ENCODE measurements at places on chromosomes 3 and 15.

GRCh38 chr3:37712421-37712820 lies 149.3 kb upstream of the CTDSPL start:
- DNase-seq = no peak

DNA sequence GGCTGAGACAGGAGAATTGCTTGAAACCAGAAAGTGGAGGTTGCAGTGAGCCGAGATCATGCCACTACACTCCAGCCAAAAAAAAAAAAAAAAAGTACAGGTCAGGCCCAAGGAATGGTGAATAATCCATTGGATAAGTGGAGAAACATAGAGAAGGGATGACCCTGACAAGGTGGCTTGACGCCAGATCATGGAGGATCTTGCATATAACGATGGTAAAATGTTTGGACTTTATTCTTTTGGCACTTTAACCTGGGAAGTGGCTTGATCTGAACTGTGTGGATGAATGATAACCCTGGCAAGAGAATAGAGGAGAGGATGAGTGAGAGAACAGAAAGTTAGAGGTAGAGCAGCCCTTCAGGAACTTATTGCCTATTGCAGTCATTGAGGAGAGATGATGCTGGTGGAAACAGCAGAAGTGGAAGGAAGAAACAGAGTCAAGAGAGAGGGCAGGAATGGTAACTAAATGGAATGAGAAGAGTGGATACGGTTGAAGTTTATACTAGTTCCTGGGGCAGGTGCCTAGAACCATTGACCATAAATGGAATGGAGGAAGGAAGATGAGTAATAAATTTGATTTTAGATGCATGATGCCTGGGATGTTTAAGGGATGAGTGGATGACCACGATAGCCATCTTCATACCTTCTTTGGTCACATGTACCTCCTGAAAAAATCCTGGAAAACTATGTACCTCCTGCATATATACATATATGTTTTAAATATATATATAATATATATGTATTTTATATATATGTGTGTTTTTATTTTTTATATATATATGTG lies 57.8 kb downstream of the BLM start:
- no peak for DNase-seq

DNA sequence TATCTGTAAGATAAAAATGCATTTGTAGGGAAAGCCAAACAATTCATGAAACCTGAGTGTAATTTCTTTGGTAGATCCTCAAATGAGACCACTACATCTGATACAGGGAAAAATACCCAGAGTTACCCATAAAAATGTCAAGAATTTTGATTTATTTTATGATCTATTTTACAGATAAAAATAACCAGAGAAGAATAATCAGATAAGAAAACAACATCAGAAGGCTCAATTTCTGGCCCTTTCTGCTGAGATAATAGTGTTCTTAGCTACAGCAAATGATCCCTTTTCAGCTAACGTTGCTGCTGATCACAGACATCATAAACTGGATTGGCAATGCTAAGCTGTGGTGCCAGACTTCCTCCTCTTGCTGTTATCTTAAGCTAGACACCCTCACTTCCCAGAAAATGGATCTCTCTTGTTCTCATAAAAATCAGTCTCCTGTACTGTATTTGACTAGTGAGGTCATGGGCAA lies 21.3 kb upstream of the TMEM108 start:
- DNase-seq = no peak

GRCh38 chr3:72848703-72849081 lies 447 bp upstream of the SHQ1 start:
- DNase-seq = no peak

DNA sequence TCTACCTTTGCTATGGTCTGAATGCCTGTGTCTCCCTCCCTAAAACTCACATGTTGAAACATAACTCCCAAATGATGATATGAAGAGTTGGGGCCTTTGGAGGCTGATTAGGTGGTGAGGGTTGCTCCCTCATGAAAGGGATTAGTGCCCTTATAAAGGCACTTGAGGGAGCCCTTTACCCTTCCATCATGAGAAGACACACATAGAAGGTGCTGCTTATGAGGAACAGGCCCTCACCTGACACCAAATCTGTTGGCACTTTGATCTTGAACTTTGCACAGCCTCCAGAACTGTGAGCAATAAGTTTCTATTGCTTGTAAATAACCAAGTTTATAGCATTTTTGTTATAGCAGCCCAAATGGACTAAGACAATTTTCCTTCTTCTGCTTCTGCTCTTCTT lies 76.2 kb upstream of the ADAMTS9 start:
- no peak for DNase-seq

DNA sequence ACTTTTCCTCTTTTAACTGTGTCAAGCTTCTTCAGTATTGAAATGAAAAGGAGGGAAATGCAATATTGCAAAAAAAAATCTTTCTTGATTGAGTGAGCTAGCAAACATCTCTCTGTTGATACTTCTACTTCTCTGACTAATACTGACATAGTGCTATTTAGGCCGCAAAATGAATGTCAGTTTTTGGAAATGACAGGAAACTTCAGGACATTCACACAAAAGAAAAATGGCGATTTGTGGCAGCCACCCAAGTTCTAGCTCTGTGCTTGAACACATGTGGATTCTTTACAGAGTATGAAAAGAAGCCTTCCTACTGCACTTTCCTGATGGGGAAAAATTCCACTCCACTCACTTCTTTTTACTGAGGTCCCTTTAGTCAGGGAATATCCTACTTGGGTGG lies 486.8 kb upstream of the ALCAM start:
- no peak for DNase-seq

- no peak for DNase-seq
Measured at GRCh38 chr3:185960522-185961288, 22.9 kb upstream of the TRA2B start.

DNA sequence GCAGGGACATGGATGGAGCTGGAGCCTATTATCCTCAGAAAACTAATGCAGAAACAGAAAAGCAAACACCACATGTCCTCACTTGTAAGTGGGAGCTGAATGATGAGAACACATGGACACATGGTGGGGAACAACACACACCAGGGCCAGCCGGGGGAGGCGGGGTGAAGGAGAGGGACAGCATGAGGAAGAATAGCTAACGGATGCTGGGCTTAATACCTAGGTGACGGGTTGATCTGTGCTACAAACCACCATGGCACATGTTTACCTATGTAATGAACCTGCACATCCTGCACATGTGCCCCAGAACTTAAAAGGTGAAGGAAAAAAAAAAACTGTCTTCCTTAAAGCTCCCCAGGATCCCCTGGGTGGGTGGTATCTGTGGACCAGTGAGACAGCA lies 87.1 kb downstream of the ADAMTS17 start:
- no peak for DNase-seq

DNA sequence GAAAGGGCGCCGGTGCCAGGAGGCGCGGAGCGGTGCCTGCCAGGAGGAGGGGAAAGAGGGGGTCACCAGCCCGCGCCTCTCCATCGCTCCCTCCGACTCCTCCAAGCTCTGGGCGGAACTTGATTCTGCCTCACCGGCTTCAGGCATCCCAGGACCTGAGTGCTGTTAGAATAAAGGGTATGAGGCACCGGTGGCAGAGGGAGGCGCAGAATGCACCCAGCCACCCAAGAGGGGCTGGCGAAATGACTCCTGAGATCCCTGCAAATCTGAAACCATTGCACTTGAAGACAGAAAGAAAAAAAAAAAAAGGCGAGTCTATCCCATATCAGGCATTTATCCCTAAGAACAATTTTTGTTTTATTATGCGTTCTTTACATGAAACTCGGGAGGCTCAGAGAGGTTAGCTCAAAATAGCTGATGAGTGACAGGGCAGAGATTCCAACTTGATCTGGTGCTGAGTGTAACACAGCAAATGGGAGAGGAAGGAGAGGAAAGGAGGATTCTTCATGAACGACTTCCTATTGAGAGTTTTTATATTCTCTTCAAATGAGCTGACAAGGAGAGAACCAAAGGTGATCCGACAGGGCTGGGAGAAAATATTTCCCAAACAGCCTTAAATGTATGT lies 157.0 kb upstream of the FRMD4B start:
- no peak for DNase-seq

DNA sequence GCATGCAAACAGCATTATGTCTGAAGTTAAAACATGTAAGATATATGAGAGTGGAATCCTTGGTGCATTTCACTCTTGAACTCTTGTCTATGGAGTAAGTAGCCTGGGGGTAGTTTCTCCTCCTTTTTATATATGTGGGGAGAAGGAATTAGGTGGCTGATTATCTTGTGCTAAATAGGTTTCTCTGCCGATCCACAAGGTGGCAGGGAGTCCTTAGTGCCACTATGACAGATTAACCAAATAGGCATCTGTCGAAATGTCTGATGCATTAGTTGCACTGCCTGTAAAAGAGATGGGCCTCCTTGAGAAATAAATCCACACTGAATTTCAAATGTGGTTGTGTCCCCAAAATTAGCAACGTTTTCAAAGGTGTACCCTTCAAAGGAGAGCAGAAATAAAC lies 170.1 kb downstream of the CNTN4 start:
- DNase-seq = no peak

DNA sequence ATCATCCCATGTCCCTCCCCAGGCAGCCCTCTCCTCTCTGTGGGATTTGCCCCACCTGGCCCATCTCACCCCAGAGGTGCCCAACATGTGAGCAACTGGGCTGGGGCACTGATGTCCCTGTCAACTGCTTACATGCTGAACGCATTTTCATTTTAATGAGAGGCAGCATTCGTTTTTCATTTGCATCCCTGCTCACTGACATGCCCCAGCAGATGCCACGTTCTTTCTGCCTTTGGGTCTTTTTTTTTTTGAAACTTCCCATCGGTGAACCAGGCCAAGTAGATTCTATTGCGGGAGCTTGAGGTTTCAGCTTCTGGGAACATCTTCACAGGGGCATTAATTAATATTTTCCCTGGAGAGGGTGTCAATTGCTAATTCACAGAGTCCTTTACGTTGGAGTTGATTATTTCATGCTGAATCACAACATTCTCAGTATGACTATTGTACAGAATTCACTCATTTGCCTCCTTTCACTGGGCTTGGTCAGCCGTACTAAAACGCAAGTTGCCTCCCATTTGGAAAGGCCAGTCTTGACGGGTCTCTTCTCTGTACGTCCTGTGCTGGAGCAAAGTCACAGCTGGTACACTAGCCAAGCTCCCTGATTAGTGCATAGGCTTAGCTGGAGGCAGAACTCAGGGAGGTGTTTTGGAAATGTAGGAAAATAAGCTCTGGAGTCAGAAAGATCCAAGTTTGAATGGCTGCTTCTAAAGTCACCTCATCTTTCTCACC lies 69.8 kb downstream of the CHRNA7 start:
- DNase-seq = no peak

DNA sequence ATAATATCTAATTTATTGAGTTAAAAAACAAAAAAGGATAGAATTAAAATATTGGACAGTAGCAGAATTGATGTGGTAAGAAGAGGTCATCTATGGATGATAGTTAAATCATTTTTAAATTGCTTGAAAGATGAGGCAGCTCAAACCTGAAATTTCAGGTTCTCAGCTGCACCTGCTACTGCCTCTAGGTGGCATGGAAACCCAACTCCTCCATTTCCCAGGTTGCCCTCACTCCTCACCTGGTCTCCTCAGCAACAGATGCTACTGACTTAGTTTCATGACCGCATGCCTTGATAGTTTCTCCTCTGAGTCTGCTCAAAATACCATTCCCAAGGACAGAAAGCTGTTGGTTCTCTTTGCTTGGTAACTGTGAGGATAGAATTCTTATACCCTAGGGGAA lies 148.1 kb downstream of the ABHD5 start:
- DNase-seq = no peak

GRCh38 chr3:90052425-90052950 lies 945.1 kb downstream of the EPHA3 start:
- DNase-seq = no peak

GRCh38 chr3:105615814-105616213 lies 249.1 kb downstream of the ALCAM start:
- no peak for DNase-seq

DNA sequence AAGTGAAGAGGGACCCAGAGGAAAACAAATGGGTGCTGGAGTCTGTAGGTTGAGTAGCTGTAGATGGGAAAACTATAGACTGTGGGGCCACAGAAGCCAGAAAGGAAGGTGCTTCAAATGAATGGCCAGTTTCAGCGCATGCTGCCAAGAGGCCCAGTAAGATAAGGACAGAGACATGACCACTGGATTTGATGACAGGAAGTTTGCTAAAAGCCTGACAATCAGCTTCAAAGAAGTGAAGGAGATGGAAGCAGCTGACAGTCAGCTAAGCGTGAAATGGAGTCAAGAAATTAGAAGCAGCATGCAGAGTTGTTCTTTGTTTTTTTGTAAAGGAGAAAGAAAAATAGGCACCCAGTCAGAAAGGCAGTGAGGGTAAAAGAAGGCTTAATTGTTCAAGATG lies 24.9 kb downstream of the TXNRD3 start:
- DNase-seq = no peak

DNA sequence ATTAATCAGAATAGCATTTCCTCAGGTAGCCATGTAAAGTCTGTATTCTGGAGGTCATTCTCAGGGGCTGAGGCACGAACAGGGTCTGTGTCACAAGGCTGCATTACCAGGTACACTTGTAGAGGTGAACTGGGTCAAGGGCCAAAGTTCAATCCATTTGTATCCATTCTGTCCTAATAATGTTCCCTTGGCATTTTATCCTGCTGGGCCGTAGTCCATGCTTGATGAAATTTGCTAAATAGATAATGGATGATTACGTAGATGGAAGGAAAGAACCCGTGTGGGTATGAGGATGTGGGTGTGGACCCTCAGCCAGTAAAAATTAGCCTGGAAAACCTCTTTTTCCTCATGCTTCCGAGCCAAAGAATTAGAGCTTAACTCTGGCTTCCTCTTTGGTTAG lies 785.9 kb downstream of the GRM7 start:
- DNase-seq = no peak

DNA sequence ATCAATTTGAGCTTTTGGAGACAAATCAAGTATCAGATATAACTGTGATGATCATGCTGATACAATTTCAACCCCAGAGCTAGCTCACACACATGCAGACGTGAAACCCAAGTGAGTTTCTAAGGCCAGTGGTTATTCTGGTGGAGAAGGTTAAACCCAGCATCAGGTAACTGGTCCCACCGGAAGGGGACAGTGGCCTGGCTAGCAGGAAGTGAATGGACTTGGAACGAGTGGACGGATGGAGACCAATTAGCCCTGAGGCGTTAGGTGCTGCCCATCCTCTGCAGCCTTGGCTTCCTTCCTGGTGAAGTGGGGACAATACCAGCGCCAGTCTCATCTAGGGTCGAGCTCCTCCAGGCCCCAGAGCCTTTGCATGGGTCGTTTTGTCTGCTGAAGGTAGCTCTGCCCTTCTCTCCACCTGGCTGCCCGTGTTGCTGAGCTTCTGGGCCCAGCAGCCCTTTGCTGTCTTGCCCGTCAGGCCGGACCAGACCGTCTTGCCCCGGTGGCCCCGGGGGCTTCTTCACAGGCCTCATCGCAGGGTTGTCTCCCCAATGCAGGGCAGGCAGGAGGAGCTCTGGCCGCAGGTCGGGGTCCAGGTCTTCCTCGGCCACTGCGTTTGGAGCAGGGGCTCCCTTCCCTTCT lies 915 bp upstream of the KCTD6 start:
- DNase-seq = no peak

Measured in activated CD8-positive, alpha-beta memory T cell treated with anti-CD3 and anti-CD28 coated beads for 4 hours (primary cell).